ENCODE measurements at places on chromosomes 11 and 22.

- DNase-seq: no peak
These were observed 363.0 kb downstream of the CTTN start for GRCh38 chr11:70761094-70761907.

DNA sequence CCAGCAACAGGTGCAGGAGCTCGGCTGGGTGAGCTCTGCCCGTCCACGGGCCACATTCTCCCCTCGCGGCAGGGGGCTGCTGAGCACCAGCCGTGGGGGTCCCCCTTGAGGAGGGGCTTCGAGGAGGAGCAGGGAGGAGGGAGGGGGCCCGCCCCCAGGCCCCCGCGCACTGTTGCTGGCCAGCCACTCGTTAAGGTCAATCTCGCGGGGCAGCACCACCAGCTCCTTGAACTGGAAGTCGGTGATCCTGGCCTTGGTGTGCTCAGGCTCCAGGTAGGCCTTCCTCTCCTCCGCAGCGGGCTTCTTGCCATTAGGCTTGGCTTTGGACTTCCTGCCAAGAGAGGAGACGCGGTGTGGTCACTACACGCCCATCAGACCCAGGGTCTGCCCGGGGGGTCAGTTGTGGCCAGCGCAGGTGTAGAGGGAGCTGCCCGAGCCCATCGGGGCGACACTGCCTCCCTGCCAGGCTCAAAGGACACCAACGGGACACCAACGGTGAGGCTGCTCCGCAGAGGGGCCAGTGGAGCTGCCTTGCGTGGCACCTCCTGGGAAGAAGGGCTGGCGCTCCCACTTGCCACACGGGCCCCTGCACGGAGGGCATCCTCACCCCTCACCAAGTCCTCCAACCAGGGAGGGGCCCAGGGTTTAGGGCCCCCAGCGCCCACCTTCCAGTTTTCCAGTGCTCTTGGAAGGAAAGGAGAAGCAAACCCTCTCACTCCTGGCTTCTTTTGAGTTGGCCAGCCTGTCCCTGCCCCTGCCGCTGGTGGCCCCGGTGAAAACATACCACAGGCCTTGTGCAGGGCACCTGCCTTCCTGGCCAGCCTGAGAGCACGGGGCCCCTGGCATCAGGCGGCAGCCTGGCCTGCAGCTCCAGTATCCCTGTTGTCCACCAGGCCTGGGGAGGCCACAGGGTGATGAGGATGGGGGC is 5.8 kb downstream of the MOB2 start:
- DNase-seq: no peak

DNA sequence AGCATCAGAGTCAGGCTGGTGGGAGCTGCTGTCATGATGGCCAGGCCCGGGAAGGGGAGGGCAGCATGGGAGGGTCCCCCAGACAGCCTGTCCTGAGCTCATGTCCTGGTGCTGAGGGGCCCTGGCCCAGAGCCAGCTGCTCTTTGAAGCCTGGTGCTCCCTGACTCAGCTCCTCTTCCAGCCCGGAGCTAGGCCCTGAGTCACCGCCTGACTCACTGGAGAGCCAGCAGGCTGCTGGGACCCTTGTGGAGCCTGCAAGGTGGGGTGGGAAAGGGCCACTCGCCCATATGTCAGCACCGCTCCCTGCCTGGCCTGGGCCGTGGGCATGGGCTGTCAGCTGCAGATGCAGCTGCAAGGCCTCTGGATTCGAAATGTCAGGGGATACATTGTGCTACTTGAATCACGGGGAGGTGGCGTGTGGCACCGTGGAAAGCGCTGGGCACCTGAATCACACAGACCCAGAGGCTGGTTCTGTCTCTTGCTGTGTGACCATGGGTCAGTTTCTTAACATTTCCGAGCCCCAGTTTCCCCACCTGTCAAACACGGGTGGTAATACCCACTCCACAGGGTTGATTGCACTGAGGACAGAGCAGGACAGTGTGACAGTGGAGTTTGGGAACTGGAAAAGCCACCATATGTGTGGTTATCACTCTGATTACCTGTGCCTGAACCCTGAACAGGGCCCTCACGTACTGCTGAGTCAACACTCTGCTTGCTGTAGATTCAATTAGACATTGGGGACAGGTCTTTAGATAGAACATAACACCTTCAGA is 4.4 kb downstream of the CACNA1I start:
- no peak for DNase-seq

- no peak for DNase-seq
These were observed 48.8 kb downstream of the ASCL2 start for GRCh38 chr11:2221591-2221990.

DNA sequence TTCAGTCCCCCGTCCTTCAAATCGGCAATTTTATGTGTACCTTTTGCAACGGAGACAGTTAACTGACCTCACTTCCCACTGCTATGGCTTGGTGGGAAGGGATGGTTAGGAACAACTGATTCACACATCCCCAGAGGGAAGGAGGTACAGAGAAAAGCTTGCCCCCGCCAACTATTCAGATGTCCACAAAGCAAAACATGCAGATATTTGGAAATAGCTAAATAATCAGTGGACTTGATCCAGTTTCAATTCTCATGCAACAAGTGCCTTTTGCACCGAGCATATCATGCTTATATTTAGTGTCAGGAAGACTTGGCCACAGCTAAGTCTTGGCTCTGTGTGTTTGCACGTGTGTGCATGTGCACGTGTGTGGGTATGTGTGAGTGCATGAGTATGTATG is 144.6 kb downstream of the SNX19 start:
- DNase-seq: no peak

GRCh38 chr11:101618709-101619108 is 34.9 kb upstream of the TRPC6 start:
- no peak for DNase-seq

GRCh38 chr22:46629291-46629690 is 9.1 kb downstream of the GRAMD4 start:
- no peak for DNase-seq

GRCh38 chr11:86726118-86726753 is 53.8 kb upstream of the ME3 start:
- no peak for DNase-seq

- DNase-seq: no peak
These were observed 14.1 kb downstream of the AASDHPPT start for GRCh38 chr11:106091480-106092123.

- DNase-seq: no peak
These were observed 15.5 kb upstream of the MS4A12 start for GRCh38 chr11:60477035-60477445.

GRCh38 chr11:110294509-110294908 is 1.9 kb downstream of the RDX start:
- no peak for DNase-seq

GRCh38 chr11:108369064-108369463 is 98.3 kb downstream of the C11orf65 start:
- DNase-seq: no peak

GRCh38 chr11:35721651-35722282 is 59.2 kb downstream of the TRIM44 start:
- DNase-seq: no peak

GRCh38 chr11:47786373-47786772 is 19.2 kb upstream of the FNBP4 start:
- no peak for DNase-seq

GRCh38 chr11:134017511-134018430 is 51.1 kb upstream of the JAM3 start:
- DNase-seq: no peak

DNA sequence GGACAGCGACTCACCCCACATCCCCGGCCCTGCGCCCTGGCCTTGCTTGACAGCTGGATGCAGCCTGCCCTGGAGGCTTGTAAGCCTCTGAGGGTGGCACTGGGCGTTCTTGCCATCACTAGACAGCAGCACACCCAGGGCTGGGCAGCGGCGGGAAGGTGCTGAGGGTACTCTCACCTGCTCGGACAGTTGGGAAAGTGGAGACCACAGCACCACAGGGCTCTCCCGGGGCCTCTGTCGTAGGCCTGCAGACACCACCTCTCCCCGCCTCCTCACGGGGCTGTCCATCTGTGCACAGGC is 18.8 kb upstream of the BRSK2 start:
- no peak for DNase-seq

DNA sequence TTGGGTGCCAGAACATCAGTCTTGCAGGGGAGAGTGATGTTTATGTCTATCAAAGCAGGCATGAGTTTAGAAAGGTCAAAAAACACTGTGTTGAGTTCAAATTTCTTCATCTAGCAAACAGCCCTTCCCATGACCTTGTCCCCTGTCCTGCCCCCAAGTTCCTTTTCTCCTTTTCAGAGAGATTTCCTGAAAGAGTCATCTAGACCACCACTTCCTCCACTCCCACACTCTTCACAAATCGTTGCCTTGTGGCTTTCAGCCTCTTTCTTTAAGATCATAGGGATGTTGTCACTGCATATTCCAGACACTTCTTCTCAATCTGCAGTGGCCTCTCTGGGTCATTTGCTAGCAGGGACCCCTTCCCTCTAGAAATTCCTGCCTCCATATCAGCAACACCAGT is 290.5 kb downstream of the TENM4 start:
- no peak for DNase-seq

DNA sequence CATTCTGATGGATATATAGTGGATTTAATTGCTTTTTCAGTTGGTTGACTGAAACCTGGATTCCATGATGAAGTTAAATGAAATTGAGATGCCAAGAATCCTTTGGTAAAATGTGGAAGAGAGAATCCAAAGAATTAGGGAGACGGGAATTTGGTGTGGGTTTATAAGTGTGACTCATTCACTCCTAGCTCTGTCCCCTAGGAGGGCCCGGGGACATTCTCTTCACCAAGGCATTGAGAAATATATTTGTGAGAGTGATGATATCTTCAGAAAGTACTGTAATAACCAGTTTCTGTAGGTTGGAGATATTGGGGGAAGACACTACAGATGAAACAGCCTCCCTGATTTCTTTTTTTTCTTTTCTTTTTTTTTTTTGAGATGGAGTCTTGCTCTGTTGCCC is 13.6 kb upstream of the PHOX2A start:
- DNase-seq: no peak

- DNase-seq: no peak
These were observed 26.4 kb downstream of the IGLL5 start for GRCh38 chr22:22913989-22914388.

- DNase-seq: no peak
These were observed 150.7 kb downstream of the BLID start for GRCh38 chr11:121965330-121965729.

GRCh38 chr11:64829536-64830251 is 14.8 kb downstream of the CDC42BPG start:
- no peak for DNase-seq

GRCh38 chr11:26916805-26917204 is 77.1 kb upstream of the FIBIN start:
- DNase-seq: no peak

- DNase-seq: no peak
These were observed 141.3 kb upstream of the CCDC90B start for GRCh38 chr11:83427501-83427900.

DNA sequence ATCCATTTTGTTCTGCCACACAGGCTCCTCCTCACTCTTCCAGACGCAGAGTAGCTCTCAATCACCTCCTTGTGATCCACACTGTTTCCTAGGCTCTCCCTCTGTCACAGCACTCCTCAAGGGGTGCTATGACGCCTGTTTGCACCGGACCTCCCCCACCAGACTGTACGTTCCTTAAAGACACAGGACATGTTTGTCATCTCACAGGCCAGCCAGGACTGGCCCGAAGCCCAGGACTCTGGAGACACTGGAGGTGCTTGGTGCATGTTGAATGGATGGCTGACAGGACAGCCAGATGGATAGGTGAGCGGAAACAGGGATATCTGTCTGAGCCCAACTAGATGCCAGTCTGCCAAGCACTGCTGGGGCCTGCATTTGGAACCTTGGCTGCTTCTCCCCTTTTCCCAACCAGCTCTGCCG is 13.6 kb downstream of the PLA2G6 start:
- DNase-seq: no peak

GRCh38 chr22:39345231-39345630 is 4.6 kb upstream of the SYNGR1 start:
- no peak for DNase-seq

DNA sequence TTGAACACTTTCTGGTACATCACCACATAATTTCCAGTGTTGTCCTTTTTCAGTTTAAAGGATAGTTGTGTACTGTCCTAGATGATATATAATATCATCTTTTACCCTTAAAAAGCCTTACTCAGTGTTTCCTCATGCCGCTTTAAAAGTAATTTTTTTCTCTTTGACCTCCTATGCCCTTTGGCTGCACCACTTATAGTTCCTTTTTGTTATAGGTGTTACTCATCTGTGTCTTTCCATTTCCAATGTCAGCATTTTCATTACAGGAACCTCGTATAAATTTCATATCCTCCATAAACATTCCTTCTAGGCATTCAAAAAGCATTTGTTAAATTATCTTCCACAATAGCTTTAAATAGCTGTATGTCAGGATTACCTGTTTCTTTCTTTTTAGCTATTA is 40.8 kb downstream of the USP47 start:
- no peak for DNase-seq

GRCh38 chr11:117010808-117011540 is 87.3 kb downstream of the SIK3 start:
- DNase-seq: no peak

DNA sequence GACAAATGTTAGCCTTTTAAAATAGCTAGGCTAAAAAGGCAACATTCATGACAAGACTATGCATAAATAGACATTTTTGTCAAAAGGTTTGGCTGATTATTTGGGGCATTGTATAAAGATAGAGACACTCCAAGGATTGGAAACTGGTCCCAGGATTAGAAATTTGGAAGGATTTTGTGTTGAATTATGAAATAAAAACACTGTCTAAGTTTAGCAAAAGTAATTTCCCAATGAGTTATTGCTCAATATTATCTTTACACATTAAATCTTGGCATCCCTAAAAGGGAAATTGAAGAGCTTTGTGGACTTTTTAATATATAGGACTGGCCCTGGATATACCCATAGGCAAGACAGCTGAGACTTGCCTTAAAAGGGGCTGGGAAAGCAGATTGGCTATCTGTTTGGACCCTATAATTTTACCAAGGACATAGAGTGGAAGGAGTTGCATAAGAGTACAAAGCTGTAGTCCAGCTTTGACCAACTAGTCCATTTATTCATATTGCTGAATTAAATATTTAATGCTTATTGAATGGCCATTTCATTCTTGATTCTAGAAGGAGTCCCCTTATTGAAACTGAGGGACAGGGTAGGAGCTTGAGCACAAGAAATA is 382.7 kb downstream of the METTL15 start:
- no peak for DNase-seq

DNA sequence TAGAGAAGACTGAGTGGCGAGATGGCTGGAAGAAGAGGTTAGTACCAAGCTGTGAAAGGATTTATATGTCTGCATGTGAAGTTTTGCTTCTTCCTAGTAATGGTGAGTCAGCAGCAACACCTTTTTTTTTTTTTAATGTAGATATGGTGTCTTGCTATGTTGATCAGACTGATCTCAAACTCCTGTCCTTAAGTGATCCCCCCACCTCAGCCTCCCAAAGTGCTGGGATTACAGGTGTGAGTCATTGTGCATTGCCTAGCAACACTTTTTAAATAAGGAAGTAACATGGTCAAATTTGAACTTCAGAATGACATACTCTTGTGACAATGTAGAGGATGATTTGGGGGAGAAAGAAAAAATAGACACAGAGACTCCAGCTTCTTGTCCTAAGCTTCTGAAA is 6.5 kb upstream of the CSTPP1 start:
- no peak for DNase-seq

- DNase-seq: no peak
These were observed 26.9 kb downstream of the DRD2 start for GRCh38 chr11:113448316-113448677.

GRCh38 chr11:57072640-57073039 is 83.9 kb downstream of the OR5AK2 start:
- DNase-seq: no peak

Data from CD8-positive, alpha-beta memory T cell (primary cell).